NCI-H524 (cell line): ENCODE measurements at places on chromosomes 16 and 17.

DNA sequence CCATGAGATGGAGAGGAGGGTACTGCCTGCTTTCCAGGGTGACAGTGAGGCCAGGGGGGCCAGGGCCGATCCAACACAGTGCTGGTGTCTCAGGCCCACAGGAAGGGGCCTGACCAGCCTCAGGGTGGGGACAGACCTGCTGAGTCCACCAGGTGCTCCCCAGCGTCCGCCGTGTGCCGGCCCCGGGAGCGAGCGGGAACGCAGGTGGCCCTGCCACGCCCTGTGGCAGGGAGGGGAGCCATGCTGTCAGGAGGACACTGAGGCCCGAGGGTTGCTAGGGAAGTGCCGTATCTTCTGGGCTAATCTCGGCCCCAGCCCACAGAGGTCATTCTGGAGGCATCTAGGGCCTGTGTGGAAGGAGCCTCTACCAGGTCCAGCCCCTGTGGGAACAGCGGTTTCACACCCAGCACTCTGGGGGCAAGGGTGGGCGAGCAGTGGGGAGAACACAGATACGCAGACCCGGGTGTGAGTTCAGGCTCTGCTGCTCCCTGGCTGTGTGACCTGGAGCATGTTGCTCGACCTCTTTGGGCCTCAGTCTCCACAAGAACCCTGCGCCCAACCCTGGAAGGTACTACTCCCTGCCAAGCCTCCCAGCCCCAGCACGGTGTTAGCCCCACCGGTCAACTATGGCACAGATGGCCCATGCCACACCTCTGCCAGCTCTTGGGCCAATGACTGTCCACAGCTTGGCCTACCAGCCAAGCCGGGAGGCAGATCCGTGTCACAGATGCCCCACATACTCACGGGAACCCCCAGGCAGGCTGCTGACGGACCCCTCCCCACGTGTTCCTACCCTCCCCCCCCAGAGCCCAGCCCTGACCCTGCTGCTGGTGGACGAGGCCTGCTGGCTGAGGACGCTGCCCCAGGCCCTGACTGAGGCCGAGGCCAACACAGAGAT lies 43.9 kb upstream of the ZC3H18 start:
- DNase-seq, result no peak

DNA sequence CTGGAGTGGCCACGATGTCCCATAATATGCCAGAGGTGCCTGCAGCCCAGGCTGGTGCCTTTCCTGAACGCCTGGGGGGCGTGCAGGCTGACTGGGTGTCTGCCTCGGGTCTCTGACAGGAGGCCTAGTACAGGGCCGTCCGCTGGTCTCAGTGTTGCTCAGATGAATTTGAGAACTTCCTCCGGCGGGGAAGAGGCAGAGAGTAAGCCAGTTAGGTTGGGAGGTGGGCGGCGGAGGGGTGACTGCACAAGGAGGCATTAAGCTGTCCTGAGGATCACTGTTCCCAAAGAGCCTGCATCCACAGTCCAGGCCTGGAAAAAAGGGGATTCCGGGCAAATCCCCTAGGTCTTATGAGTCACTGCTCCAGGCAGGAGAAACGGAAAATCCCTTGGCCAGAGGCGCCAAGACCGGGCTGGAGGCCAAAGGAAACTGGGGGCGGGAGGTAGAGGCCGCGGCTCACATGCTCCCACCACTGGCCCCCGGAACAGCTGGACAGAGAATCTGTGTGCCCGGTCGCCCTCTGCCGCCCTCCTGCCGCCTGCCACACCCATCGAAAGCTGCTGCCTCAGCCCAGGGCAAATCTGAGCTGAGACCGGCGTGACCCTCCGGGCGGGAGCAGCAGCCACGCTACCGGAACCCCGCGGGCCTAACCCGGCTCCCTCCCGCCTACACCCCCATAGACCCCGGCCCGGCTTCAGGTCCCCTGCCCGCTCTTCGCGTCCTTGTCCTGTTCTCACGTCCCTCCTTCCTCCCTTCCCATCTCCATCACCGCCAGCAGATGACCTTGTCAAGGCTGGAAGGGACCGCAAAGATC lies 1.2 kb downstream of the TRIM47 start:
- DNase-seq, result peak; percentile 39

DNA sequence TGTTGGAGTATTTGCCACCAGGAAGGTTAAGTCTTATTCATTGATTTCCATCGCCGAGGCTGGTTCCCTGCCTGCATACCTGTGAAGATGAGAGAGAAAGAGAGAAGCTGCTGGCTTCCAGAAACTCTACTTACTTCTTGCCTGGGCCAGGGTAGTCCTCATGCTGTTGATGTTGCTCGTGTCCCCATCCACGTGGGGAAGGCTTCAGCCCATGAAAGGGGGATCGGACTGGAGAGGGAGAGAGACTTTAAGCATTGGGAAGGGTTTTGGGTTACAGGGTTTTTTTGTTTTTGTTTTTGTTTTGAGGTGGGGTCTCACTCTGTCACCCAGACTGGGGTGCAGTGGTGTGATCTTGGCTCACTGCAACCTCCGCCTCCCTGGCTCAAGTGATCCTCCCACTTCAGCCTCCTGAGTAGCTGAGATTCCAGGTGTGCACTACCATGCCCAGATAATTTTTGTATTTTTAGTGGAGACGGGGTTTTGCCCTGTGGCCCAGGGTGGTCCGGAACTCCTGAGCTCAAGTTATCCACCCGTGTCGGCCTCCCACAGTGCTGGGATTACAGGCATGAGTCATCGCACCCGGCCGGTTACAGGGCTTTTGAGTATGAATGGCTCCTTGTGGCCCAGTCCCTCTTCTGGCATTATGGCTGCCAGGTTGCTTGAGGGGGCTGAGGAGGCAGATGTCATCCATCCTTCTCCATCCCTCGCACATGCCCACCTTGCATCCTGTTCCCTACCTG lies 26.6 kb downstream of the ITGB3 start:
- no peak for DNase-seq

- DNase-seq, result peak; percentile 58
Measured at GRCh38 chr16:3654249-3654991, at the start of gene DNASE1. Gene DNASE1, plus strand, starts transcription at chr16:3654691. Its CDS starts 683 bp downstream, at chr16:3655374.

- peak; percentile 56 for DNase-seq
Measured at GRCh38 chr17:62064791-62065563, at the start of gene MED13. Gene MED13, minus strand, starts transcription at chr17:62065278. Its CDS starts 73 bp downstream, at chr17:62065205.

DNA sequence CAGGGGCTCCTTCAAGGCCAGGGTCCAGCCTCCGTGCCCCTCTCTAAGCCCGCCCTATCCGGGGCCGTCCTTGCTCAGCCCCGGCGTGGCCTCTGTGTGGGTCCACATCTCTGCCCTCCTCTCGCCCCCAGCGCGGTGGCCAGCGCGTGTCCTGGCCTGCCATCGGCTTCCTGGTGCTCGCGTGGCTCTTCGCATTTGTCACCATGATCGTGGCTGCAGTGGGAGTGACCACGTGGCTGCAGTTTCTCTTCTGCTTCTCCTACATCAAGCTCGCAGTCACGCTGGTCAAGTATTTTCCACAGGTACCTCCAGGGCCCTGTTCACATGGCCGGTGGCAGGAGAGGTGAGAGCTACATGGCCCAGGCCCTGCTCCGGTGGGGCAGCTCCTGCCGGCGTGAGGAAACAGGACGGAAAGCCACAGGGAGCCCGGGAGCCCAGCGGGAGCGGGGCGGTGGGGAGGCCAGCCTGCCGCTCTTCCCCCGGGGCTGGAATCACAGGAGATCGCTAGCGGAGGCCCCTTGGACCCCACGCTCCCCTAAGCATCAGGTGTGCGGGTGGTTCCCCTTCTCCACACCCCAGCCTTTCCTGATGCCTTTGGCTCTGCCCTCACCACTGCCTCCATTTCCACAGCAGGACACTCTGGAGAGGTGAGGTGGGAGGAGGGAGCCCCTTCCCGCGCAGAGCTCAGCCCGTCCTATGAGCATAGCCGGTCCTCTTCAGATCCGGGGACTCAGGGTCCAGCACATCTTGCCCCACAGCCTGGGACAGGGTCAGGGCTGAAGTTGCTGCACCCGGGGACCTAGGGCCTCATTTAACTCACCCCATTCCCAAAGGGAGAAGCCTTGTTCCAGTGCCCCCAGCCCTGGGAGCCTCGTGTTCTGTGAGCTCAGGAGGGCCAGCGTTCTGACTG lies 10.2 kb downstream of the TAX1BP3 start:
- no peak for DNase-seq
